ENCODE measurements at places on chromosomes 7 and 10.
A peak's percentile ranks its signal among the peaks of the same experiment; 100 is the strongest.

- DNase-seq, result no peak
These were observed 37.4 kb upstream of the GARS1 start for GRCh38 chr7:30557245-30557644.

- no peak for DNase-seq
These were observed 91.5 kb downstream of the JAZF1 start for GRCh38 chr7:28088901-28089714.

DNA sequence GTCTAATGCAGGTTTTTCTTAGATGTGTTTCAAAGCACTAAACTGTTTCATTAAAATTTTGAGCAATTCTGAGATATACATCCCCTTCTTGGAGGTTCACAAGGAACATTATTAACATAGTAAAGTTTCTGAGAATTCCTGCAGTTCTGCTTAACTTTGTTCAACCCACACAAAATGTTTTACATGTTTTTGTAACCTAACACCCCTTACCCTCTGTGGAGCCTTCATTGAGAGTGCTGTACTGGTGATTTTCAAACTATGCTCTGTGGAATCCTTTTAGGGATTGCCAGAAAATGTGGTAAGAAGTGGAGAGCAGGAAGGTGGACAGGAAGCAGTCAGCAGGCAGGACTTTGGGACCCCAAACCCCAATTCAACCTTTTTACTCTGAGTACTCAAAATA lies 53.6 kb upstream of the ABCB5 start:
- DNase-seq, result no peak

GRCh38 chr7:82685214-82685613 lies 241.6 kb upstream of the CACNA2D1 start:
- DNase-seq, result no peak

DNA sequence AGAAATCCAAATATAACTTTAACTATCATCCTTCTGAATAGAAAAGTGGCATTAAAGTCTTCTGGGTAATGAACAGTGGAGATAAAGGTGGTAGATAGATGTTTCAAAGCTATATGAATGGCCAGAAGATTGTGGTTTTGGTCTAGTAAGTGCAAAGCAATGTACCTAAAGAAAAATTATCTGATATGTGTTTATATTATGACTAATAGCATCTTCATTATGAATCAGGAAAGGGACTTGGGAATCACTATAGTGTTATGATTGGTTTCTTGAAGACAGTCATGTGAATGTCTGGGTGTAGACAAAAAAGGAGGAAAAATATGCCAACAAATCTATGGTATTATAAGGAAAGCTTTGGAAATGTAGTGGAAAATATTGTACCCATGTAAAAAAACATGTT lies 3.0 kb downstream of the ZNF518A start:
- DNase-seq, result no peak

- DNase-seq, result peak; percentile 42
These were observed 119.7 kb downstream of the ABLIM1 start for GRCh38 chr10:114538181-114538906.

GRCh38 chr7:22320416-22320815 lies 36.5 kb downstream of the RAPGEF5 start:
- DNase-seq, result no peak

DNA sequence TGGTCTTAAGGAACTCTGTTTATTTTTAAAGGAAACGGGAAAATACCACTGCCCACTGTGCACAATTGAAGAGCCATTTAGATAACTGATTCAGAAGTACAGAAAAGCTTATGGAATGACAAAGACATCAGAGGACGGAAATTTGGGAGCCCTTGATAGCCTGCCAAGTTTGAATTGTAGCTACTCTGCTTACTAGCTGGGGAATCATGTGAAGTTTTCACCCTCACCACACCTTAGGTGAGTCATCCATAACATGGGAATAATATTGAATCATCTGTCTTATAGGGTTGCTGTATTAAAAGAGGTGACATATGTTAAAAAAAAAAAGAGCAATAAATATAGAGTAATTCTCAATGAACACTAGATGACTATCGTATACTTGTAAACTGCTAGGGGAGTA lies 1104.2 kb downstream of the GATA3 start:
- DNase-seq, result no peak

GRCh38 chr7:93011351-93012294 lies 106.2 kb downstream of the SAMD9 start:
- no peak for DNase-seq

GRCh38 chr7:47833211-47833610 lies 115.1 kb downstream of the PKD1L1 start:
- DNase-seq, result peak; percentile 36

GRCh38 chr7:142094861-142095260 lies 16.7 kb upstream of the MGAM2 start:
- DNase-seq, result no peak

- no peak for DNase-seq
These were observed 124.5 kb downstream of the ZFAND4 start for GRCh38 chr10:45548068-45548467.

DNA sequence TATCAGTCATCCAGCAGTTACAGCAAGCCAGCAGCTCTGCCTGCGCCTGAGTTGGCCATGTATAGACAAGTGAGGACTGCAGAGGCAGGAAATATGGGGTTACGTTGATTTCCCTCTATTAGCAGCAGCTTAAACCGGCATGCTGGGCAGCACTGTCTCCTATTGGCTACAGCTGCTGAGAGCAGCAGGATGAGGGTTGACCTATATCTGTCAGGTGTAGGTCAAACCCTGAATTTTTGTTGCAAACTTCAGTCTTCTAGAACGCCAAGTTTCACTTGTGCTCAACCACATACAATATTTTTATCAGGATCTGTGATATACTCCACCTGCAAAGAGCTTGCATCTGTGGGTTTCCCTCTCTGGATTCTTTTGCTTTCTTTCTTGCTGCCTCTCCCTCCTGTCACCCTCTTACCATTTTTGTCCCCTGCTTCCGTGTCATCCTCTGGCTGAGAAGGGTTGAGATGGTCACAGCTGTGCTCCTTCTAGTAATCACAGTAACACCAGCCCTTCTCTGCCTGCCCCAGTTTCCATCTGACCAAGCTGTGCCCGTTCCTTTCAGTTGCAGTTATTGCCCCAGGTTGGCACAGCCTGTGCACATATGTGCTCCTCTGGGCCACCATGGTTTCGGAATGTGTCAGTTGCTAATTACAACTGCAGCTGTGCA lies 23.8 kb upstream of the GLCCI1 start:
- peak; percentile 55 for DNase-seq

- DNase-seq, result no peak
These were observed 230.7 kb downstream of the KCNMA1 start for GRCh38 chr10:77406764-77407430.

GRCh38 chr10:103835096-103836050 lies 20.0 kb downstream of the SH3PXD2A start:
- DNase-seq, result no peak

DNA sequence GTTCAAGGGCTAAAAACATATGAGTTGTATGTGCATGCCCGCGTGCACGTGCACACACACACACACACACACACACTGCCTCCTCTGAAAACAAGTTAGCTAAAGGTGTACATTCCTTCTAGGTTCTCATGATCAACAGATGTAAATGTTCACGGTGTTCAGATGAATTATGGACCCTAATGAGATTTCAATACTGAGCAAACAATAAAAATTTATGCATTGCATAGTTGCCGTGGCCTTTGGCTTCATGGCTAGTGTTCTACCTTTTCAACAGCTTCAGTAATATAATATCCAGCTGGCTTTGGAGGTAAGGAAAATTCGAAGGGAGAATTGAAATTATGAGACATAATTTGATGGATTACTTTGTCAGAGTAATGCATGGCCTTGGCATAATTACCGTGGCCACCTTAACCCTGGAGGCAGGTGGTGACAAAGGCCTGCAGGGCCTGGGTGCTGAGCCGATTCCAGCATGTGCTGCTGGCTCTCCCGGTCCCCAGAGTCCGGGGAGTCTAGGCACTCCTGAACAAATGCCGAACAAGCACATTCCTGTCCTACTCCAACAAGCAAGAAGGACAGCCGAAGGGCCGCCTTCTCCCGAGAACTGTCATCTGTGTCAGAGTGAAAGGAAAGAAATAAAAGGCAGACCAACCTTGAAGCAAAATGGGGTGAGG lies 166.6 kb upstream of the TCF7L2 start:
- DNase-seq, result no peak

DNA sequence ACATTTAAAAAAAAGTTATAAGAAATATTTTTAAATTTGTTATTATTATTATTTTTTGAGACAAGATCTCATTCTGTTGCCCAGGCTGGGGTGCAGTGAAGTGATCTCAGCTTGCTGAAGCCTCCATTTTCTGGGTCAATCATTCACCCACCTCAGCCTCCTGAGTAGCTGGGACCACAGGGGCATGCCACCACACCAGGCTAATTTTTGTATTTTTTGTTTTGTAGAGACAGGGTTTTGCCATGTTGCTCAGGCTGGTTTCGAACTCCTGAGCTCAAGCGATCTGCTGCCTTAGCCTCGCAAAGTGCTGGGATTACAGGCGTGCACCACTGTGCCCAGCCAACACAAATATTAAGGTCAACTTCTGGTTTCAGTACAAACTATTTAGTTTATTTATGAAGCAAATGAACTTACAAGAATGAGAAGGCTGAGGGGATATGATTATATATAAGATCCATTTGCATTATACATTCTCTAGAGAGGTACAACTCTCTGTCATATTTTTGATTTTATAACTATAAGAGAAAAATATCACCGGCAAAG lies 45.9 kb upstream of the FAM133B start:
- DNase-seq, result no peak

DNA sequence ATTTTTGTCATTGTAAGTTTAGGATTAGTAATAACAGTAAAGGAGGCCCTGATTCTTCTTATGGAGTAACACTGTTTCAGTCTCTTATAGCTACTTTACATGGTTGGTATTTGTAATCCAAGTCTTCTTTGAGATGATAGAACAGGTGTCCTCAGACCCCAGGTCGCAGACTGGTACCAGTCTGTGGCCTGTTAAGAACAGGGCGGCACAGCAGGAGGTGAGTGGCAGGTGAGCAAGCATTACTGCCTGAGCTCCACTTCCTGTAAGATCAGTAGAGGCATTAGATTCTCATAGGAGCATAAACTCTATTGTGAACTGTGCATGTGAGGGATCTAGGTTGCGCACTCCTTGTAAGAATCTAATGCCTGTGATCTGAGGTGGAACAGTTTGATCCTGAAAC lies 77.3 kb downstream of the STK31 start:
- no peak for DNase-seq

GRCh38 chr7:20929199-20929598 lies 142.5 kb upstream of the SP8 start:
- no peak for DNase-seq

DNA sequence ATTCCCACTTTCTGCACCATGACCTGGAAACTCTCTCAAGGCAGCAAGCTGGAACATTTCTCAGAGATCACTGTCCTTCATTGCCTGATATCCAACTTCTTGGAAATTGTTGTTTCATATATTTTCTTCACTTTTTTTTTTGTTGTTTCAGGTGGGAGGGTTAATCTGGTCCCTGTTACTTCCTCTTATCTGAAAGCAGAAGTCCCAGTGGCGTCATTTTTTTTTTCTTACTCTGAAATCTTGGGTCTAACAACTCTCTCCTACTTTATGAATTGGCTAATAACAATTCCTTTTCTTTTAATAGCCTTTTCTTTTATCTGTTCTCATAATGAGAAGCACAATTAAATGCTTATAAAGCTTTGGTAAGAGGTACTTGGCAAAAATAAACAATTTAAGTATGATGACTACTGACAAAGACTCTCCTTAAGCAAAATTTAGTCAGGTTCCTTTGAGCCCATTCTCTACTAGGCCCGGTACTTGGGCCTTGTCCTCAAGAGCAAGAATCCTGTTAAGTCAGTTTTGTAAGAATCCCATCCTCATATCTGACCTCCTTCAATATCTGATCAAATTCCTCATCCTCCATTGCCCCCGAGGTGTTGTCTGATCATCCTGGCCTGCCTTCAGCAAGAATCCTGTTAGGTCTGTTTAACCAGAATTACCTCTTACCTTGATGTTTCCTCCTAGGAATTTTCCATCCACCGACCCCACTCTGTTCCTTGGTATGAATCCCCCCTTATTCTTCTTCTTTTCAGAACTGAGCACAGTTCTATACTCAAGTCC lies 11.5 kb upstream of the CC2D2B start:
- DNase-seq, result peak; percentile 71

DNA sequence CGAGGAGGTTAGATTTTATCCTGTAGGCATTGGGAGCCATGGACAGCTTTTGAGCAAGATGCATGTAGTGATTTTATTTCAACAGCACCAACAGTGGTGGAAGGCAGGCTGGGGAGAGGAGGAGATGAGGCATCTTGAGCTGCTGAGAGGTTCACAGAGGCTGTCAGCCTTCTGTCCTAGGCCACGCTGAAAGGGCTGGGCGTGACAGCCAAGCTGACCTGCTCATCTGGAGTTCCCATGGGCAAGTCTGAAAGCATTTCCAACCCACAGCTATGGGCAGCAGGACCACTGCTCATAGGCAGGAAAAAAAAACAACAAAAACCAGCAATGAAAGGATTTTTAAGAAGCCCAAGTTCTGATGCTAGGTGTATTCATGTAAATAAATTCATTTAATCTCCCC lies 7.7 kb downstream of the NEURL1 start:
- no peak for DNase-seq

GRCh38 chr10:87079106-87079836 lies 15.4 kb downstream of the GLUD1 start:
- DNase-seq, result no peak

GRCh38 chr7:131182446-131183058 lies 145.1 kb upstream of the MKLN1 start:
- DNase-seq, result no peak

DNA sequence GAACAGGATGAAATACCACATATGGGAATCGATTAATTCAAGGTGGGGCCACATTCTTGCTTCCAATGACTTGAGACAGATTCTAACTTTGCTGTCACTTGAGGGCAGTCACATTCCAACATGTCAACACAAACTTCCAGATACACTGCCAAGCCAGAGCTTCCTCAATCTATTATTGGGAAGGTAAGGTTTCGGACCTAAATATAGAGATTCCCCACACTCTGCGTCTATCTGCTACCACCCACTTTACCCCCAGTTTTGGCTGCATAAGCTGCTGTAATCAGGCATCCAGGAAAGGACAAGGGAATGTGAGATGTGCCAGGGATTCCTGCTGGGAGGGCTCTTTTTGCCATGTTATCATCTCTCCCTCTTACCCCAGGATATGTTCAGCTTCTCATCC lies 20.5 kb upstream of the DGKI start:
- DNase-seq, result no peak

- no peak for DNase-seq
These were observed 41.9 kb downstream of the CAMK1D start for GRCh38 chr10:12391206-12391605.

- DNase-seq, result no peak
These were observed 1132.0 kb upstream of the LRRTM3 start for GRCh38 chr10:65793738-65794425.
